ENCODE measurements at places on chromosomes 6 and 20. TPM values are rescaled to one million over a fixed set of nuclear protein-coding genes. Genes with fewer than 3 reads are reported as not detected.

- no peak for ATAC-seq
Observed at GRCh38 chr6:113846577-113846976, 10.6 kb upstream of the MARCKS start.

DNA sequence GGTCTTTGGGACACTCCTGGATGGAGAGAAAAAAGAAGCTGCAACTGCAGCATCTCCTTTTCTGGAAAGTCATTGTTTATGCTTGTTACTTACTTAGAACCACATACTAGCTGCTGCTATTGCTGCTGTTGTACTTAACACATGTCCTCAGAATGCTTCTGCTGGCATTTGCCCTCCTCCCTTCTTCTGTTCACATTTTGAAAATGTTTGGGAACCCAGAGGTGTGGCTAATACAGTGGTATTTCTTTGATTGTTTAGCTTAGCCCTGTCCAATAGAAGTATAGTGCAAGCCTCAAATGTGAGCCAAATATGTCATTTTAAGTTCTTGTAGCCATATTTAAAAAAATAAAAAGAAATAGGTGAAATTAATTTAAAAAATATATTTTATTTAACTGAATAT lies 8.4 kb downstream of the DTD1 start:
- ATAC-seq: no peak

- ATAC-seq: no peak
Observed at GRCh38 chr6:116393430-116393829, 22.7 kb downstream of the DSE start.

DNA sequence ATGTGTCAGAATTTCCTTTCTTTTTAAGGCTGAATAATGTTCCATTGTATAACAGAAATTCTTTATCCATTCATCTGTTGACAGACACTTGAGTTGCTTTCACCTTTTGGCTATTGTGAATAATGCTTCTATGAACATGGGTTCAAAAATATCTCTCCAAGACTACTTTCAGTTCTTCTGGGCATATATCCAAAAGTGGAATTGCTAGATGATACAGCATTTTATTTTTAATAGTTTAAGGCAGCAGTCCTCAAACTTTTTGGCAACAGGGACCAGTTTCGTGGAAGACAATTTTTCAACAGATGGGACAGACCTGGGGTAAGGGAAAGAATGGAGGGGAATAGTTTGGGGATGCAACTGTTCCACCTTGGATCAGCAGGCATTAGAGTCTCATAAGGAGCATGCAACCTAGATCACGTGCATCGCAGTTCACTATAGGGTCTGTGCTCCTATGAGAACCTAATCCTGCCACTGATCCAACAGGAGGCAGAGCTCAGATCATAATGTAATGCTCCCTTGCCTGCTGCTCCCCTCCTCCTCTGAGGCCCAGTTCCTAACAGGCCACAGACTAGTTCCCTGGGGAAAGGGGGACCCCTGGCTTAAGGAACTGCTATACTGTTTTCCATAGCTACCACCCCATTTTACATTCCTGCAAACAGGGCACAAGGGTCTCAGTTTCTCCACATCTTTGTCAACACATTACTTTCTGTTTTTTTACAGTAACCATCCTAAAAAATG lies 239.9 kb upstream of the RNF217 start:
- no peak for ATAC-seq

DNMT3B gene
- 2.3 TPM for total RNA-seq

PHACTR1 gene
- total RNA-seq: 27.3 TPM

All from gastroesophageal sphincter (tissue), 4 donors.